ENCODE measurements at places on chromosomes 3 and 15. TPM values are rescaled to one million over a fixed set of nuclear protein-coding genes. Genes with fewer than 3 reads are reported as not detected.

The ZBED2 gene
- under 0.01 TPM for total RNA-seq

DNA sequence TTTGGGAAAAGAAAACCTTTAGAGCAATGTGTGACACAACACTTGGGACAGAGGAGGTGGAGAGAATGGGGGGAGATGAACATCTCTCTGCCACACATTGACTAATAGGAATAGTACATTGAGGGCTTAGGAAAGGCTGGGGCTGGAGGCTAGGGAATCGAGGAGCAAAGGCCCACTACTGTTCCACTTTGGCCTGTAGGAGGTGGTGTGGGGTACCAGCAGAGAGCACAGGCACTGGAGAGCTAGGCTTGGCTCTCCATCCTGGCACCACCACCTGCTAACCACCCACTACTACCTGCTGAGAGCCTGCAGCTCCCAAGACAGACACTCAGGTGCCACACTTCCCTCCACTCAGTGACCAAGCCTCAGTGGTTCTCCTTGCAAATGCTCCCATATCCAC is 19.4 kb downstream of the CCDC32 start:
- no peak overlapping the region for H3K27ac ChIP-seq
- H3K4me3 ChIP-seq = no peak overlapping the region
- no peaks in the 10 kb centered on the region for H3K27me3 ChIP-seq

The MASP1 gene
- 1.2 TPM for total RNA-seq

- no peak for DNase-seq
- no peaks in the 10 kb centered on the region for H3K27me3 ChIP-seq
- H3K4me3 ChIP-seq = no peak overlapping the region
- no peaks in the 10 kb centered on the region for H3K36me3 ChIP-seq
- no peak overlapping the region for H3K27ac ChIP-seq
- H3K4me1 ChIP-seq = peaks cover 9% of the 10 kb centered on the region
These were observed 183.6 kb downstream of the PEX5L start for GRCh38 chr3:179853176-179853575.

All from osteoblast (primary cell).